Stimulated activated effector memory CD8-positive, alpha-beta T cell treated with anti-CD3 and anti-CD28 coated beads, Interleukin-12 subunit alpha, Interleukin-12 subunit beta, amount 100 ng/mL, for 72 hours (primary cell): ENCODE measurements at places on chromosomes 2 and 18.

GRCh38 chr2:20557226-20557625 is 93.7 kb downstream of the HS1BP3 start:
- DNase-seq: no peak

GRCh38 chr18:2644535-2644934 is 11.0 kb upstream of the SMCHD1 start:
- DNase-seq: no peak

DNA sequence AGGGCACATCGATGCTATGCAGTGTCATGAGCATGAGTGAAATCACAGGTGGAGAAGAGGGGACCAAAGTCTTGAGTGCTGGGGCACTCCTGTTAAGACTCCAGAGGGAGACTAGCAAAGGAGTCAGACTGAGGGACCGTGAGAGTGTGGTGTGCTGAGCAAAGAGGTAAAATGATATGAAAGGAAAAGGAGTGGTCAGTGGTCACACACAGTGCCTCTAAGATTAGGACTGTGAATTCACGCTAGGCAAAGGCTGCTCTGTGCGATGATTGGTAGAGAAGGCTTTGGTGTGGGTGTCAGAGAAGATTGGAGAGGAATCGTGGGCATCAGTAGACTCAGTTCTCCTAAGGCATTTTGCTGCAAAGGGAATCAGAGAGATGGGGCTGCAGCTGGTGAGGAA is 12.8 kb downstream of the SOCS6 start:
- no peak for DNase-seq

DNA sequence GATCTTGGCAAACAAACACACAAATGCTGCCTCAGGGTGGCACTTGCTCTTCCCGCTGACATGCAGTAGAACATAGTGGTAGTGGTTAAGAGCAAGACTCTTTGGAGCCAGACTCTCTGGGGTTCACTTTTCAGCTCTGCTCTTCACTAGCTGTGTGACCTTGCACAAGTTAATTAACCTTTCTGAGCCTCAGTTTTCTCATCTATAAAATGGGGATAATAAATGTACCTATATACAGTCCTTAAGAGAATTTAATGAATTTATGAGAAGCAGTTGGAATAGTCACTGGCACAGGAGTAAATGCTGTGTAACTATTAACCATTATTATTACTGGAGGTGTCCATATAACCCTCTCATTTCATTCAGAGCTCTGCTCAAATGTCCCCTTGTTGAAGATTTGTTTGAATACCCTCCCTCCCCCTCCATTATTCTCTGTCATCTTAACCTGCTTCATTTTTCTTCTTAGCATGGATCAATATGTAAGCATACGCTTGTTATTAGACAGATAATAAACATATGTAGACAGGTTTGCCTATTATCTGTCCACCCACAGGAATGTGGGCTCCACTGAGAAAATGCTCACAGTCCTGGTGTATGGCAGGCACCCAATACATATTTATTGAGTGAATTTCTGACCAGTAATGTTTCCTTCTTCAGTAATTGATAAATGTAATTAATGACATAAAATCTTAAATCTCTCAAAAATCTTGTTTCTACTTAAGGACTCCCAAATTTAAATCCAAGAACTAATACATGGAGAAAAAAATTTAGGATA is 64.5 kb downstream of the TSPYL6 start:
- DNase-seq: no peak

DNA sequence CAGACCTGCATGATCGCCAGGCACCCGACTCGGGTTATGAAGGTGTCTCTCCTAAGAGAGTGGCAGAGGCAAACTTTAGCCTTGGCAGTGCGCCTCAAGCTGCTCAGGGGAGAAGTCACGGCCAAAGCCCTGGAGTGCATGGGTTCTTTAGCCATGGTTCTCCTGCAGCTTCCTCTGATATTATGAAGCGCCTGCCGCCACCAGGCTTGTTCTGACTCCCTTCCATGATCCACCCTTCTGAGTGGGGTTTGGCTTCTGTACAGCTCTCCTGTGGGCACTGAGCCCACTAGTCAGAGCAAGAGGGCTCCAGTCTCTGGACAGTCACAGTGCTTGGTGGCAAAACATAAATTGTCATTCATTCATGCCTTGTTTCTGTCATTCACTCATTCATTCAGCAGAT is 25.9 kb upstream of the TMBIM1 start:
- DNase-seq: no peak

DNA sequence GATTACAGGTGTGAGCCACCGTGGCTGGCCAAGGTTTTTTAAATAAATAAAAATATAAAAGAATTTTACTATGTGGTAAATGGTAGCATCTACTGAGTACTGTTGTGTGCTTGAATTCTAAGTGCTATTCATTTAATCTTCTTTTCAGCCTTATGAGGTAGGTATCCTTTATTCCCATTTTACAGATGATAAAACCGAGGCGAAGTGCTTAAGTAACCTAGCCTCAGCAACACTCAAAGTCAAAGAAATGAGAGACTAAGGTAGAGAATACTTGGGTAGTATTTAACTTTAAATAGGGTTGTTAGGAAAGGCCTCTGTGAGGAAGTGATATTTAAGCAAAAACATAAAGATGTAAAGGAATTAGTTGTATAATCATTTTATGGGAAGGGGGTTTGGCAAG is 5.7 kb upstream of the THOC1 start:
- no peak for DNase-seq

- no peak for DNase-seq
Measured at GRCh38 chr18:51382081-51382480, 184.6 kb upstream of the MEX3C start.

DNA sequence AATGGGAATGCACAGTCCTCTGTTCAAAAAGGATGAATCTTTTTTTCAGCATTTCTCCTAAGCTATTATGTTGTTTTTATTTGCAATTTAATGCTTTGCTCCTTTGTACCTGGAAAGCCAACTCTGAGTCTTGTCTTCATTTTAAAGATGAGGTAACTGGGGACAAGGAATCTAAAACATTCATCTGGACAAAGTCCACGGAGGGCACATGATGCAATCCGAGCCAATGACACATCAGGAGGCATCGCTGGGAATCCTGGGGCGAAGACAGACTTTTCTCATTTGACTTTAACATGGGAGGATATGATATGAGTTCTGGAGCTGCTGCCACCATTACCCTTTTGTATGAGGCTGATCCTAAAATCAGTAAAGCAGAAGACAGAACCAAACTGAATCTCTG is 116.5 kb upstream of the REG3G start:
- no peak for DNase-seq

GRCh38 chr2:42169874-42170521 is 845 bp downstream of the EML4 start:
- no peak for DNase-seq

DNA sequence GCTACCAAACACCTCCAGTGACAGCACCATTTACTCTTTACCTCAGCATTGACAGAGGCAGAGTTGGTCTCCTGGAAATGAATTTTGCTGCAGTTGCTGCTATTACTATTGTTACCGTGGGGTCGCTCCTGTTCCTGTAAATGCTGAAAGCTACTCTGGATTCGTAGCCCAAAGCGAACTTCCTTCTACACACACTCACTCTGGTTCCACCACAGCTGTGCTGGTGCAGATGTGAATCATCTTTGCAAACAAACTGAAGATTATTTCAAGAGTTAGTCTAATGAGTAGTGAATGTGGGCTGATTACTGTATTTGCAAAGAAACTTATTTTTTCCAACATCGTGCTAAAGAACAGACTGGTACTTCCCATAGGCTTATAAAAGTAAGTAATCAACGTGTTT is 304.0 kb downstream of the LPIN1 start:
- no peak for DNase-seq

- DNase-seq: no peak
Measured at GRCh38 chr18:45066886-45067285, 386.2 kb downstream of the SETBP1 start.
